ENCODE measurements at places on chromosomes 2 and 18.

- no peak for DNase-seq
Measured at GRCh38 chr18:9008709-9009635, 93.5 kb upstream of the NDUFV2 start.

DNA sequence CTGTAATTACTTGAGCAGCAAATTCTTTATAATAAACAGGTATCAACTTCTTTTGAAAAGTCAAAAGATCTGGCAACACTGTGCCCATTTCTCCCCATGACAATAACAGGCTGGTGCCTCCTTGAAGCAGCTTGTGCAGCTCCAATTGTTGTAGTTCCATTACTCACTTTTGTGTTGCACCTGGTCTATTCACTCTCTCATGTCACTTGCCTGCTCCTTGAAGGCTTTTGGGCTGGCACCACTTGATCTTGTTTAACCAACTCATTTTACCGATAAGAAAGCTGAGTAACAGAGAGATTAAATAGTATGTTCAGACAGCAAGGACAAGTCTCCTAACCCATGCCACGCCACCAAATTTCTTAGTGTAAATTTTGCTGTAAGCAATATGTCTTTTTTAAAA, 314.5 kb downstream of the OSR1 start:
- DNase-seq = no peak

DNA sequence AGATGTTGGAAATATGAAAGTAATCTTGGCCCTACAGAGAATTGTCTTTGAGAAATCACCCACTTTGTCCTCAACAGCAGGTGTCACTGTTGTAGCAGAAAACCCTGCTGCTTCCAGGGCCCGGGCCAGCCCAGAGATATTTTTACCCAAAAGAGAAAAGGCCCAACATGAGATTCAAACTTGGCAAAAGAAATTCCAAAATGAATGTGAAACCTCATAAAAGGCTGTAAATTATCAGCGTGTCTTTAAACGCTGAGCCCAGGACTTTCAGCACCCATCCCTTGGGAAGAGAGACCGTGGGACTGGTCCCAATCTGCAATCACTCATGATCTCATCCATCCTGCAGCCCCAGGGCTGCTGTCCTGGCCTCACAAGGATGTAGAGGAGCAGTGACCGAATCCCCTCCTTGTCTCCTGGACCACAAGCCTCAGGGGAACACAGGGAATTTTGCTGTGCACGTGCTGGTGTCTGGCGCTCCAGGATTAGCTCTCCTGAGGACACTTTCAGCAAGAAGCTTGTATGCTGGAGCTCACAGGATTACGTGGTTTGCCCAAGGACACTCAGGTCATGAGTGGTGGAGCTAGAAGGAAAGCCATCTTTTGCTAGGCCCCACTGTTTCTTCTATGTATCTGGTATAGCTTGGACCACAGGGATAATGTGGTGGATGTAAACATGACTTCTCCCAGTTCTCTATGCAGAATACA, 202.1 kb downstream of the RNF144A start:
- DNase-seq = no peak

DNA sequence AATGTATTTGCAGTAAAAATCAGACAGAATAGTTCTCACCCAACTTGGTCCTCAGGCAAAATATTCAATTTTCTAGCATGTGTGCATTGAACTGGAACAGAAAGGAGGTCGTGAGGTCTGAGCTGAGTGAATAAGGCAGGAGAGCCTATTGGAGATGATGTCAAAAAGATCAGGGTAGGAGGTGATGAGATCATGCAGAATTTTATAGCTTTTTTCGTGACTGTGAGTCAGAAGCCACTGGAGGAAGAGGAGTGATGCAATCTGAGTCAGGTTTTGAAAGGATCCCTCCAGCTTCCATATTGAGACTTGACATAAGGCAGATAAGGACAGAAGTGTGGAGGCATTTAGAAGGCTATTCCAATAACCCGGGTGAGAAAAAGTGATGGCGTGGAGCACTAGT, 299.5 kb upstream of the SOX11 start:
- no peak for DNase-seq

- DNase-seq = no peak
Measured at GRCh38 chr2:160366474-160366873, 127.1 kb downstream of the RBMS1 start.

- no peak for DNase-seq
Measured at GRCh38 chr18:22044474-22045220, 124.7 kb upstream of the GATA6 start.

DNA sequence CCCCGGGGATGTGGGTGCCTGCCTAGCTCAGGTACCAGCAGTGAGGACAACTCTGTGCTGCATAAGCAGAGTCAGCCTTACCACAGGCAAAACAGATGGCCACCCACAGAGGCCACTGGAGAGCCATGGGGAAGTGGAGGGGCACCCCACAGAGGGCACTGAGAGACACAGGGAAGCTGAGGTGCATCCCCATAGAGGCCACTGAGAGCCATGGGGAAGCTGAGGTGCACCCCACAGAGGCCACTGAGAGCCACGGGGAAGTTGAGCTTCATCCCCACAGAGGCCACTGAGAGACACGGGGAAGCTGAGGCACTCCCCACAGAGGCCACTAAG, 134.1 kb upstream of the EPAS1 start:
- no peak for DNase-seq

DNA sequence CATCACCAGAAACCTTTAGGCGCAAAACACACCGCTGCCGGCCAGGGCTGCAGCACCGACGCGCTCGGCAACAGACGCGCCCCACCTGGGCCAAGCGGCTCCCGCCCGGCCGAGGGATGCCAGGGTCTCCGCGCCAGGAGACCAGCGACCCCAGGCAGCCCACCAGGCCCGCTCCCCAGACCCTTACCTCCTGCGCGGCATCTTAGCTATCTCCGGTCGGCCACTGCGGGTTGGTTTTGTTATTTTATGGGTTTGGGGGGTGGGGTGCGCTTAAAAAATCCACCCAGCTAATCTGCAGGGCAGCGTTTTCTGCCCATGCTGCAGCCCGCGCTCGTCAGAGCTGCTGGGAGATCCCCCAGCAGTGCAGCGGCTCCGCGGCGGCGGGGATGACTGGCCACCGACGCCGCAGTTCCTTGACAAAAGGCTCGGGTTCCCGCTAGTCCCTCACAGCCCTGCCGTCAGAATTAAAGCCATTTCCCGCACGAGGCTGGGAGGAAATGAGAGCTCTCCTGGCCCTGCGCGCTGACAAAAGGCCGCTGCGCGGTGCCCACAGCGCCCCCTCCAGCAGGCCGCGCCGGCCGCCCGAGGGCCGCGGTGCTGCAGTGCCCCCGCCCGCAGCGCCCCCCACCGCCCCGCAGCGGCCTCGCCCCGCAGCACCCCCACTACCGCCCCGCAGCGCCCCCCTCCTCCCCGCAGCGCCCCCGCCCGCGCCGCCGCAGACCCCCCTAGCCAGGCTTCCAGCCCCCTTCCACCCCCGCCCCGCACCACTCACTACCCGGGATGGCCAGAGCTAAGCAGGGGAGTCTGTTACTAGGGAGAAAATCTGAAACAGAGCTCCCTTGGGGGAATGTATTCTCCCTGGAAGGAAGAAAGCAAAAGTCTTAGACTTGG, at the start of gene ADD2:
Gene ADD2 (minus strand): TSS at position 502 of the 891 bp plus-strand sequence. CDS start 61,792 bp downstream, outside the sequence.
- peak; percentile 63 for DNase-seq

DNA sequence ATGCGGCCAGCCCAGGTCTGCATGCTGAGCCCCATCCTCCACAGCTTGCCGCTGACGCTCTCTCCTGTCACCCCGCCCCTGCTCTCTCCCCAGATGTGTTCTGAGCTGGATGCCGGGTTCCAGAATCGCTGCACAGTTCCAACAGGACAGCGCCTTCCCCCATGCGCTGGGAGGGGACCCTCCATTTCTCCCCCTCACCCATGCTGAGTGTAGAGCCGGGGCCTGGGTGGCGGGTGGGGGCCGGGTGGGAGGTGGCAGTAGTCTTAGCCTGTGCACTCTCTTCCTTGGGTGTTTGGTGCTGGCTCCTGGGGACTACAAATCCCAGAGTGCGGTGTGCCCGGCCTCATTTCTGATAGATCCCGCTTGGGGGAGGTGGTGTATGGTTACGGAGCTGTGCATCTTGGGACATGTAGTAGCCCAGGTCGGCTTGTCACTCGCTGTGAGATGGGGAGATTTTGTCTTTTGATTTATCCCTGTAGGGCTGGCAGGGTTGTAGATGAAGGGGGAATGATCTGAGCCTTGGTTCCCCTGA, 6.8 kb downstream of the DNAJB2 start:
- DNase-seq = no peak

GRCh38 chr2:50514901-50515300, 517.0 kb downstream of the NRXN1 start:
- DNase-seq = no peak

- peak; percentile 15 for DNase-seq
Measured at GRCh38 chr2:28955467-28955866, 25.6 kb upstream of the TOGARAM2 start.

DNA sequence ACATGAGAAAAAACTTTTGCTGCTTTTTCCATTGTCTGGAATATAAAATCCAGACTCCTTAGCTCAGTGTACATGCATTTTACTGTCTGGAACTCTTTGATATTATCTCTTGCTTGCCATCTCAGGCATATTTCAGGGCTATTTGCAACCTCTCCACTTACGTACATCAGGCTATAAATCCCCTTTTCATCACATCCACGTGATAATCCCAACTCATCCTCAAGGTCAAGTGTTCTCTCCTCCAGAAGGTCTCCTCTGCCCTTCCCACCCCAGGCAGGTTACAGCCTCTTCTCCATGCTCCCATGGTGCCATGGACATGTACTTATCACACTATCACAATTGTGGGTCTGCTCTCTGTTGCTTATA, 202.5 kb upstream of the RBMS1 start:
- no peak for DNase-seq

- no peak for DNase-seq
Measured at GRCh38 chr2:98902209-98903063, 33.6 kb downstream of the CRACDL start.

DNA sequence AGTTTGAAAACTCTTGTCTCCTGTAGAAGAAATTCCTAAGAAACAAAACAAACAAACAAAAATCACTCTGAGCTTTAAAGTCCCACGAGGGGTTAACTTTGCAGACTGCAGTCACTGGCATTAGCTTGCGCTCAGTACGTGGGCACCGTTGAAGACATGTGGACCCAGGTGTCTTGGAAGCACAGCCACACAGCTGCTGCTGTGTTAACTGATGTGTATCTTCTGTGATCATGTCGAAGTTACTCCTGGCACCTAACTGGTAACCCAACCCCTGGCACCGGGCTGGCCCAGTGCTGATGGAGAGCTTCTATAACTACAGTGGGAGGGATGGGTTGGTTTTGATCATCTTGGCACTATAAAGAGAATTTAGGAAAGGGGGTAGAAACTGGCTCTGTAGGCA, 51.6 kb upstream of the FHL2 start:
- peak; percentile 59 for DNase-seq

DNA sequence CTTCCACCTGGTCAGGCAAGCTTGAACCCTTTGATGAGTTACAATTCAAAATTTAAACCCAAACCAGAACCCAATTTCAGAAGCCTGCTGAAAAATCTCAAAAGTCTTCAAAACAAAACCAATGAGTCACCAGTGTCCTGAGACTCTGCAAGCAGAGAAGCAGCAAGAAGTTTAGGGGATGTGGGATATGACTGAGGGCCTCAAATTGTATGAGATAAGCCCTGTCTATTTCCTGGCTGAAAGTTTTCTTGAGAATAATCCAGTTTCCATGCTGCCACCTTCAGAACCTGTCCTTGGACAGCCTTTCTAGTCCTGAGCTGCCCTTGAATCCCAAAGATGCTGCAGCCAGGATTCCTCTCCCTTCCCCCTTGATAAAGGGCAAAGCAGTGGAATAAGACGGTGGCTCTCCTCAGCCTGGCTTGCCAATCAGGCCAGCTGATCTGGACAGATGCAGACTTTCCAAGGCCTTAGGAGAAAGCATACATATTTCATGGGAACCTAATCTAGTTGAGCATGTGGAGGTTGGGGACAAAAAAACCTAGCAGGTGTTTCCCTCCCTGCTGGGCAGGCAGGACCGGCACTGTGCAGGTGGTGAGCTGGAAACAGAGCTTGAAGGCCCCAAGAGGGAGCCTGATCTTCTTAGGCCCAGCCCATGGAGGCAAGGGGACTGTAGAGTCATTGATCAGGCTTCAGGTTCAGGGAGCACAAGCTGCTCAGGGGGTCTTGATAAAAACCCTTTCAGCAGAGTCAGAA, 278.0 kb upstream of the MGAT5 start:
- no peak for DNase-seq

DNA sequence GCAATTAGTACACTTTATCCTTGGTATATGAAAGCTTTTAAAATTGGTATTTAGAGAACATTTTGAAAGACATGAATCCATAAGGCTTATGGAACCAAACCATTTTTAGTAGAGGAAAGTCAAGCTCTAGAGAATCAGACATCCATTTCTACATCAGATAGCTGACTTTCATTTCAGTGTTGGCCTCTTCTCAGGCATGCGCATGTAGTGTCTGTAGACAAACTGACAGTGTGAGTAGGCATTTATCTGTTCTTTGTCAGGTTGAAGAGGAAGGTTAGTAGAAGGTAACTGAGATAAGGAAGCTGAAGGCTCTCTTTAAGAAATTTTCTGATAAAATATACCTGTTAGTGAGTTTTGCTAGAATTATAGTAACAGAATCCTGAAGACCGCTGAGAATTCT, 221.9 kb upstream of the SIX3 start:
- DNase-seq = no peak

- DNase-seq = no peak
Measured at GRCh38 chr2:32484937-32485336, 128.1 kb downstream of the BIRC6 start.

- no peak for DNase-seq
Measured at GRCh38 chr2:36680012-36680411, 16.5 kb upstream of the VIT start.

DNA sequence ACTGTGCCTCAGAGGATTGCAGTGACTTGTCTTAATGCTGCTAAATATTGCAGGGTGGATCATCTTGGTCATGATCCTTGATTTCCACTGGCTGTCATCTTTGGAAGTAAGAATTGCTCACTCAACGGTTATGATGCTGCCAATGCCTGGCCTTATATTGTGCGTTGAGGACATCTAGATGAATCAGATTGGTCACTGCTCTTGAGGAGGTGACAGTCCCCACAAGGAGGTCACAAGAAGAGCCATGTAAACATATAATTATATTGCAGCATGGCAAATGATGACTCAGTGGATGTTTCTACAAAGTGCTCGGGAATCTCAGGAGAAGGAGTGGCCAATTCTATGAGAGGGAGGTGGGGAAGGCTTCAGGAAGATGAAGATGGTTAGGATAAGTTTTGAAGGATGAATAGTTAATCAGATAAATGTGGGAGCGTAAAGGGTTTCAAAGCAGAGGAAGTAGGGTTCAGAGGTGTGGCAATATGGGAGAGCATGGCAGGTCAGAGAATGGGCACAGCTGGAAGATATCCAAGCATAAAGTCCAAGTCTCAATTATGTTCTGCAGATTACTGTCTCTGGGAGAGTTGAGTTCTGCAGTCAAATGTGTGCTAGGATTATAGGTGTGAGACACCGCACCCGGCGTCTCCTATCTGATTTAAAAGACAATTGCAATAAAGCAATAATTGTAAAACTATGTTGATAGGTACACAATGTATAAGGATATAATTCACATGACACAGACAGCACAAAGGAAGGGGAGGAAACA, 21.3 kb upstream of the TMEM131 start:
- no peak for DNase-seq

DNA sequence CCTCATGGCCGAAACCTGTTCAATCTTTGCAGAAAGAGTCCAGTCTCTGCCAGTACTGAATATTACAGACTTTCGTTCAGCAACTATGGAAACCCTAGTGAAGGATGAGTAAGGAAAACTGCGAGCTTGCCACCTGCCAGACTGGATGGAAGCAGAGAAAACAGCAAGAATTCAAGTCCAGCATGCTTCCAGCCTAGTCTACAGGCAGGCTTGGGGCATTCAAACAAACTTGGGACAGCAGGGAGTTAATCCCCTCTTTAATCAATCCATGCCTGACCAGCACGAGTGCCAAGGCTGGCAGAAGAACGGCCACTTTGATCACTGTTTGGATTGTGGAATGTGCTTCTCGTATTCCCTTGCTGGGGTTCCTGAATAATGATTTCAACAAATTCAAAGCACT, 145.2 kb downstream of the EPHA4 start:
- no peak for DNase-seq

All from NCI-H2029 (cell line).